ENCODE measurements at places on chromosomes 3 and 15. TPM values are rescaled to one million over a fixed set of nuclear protein-coding genes. Genes with fewer than 3 reads are reported as not detected.

- no peak for DNase-seq
These were observed 159.2 kb upstream of the LINGO1 start for GRCh38 chr15:77791941-77792340.

Gene HRG
- polyA plus RNA-seq: not detected

- no peak for DNase-seq
These were observed 33.0 kb upstream of the FAN1 start for GRCh38 chr15:30870681-30871080.

Gene OXTR
- 0.38 TPM for polyA plus RNA-seq

DNA sequence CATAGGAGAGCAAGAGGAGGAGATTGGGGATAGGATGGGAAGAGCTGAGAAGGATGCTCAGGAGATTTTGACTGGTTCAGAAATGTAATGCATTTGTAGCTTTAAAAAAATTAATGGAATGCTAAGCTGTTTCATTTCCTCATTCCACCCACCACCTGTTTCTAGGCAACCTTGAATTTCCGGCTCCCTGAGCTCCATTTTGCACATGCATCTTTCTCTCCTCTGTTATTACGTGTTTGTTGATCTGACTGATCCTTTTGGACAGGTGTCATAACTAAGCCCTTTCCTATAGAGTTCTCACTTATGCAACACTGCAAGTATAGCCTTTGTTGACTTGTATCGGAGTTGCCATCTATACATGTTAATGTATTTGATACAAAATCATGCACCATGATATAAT lies 4.3 kb downstream of the TMPRSS7 start:
- DNase-seq: no peak

- DNase-seq: no peak
These were observed 176.7 kb upstream of the GOLIM4 start for GRCh38 chr3:168272343-168272985.

Gene ZKSCAN7
- 0.95 TPM for polyA plus RNA-seq

Gene PRKCD
- polyA plus RNA-seq: 3.9 TPM

GRCh38 chr3:135803028-135803692 lies 162.4 kb upstream of the PPP2R3A start:
- no peak for DNase-seq

Gene RTP3
- 0.01 TPM for polyA plus RNA-seq

DNA sequence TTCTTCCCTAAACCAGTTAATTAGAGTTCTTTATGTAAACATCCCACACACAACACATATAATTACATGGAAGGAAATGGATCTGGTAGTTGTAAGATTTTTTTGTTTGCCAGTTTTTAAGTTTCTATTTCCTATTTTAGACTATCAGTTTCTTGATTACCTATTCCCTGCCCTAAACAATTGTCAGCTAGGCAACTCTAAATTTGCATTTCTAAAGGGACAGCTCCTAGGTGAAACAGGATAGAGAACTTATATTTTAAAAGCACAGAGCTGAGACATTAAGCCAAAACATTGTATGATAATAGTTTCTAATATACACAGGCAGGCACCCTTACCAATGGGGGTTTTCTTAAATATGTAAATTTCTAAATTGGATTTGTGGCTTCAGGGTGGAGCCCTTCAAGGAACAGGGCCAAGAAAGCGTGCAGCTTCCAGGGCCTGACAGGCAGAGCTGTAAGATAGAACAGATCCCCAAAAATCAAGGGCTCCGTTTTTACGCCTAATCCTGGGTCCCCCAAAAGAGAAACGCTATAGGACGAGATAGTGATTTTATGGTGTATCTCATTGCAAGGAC lies 8.9 kb downstream of the LEKR1 start:
- no peak for DNase-seq

- DNase-seq: peak; percentile 90
These were observed at the start of gene DMXL2 for GRCh38 chr15:51622604-51623370. Gene DMXL2, minus strand, starts transcription at chr15:51622771. Its CDS starts 226 bp downstream, at chr15:51622545.

DNA sequence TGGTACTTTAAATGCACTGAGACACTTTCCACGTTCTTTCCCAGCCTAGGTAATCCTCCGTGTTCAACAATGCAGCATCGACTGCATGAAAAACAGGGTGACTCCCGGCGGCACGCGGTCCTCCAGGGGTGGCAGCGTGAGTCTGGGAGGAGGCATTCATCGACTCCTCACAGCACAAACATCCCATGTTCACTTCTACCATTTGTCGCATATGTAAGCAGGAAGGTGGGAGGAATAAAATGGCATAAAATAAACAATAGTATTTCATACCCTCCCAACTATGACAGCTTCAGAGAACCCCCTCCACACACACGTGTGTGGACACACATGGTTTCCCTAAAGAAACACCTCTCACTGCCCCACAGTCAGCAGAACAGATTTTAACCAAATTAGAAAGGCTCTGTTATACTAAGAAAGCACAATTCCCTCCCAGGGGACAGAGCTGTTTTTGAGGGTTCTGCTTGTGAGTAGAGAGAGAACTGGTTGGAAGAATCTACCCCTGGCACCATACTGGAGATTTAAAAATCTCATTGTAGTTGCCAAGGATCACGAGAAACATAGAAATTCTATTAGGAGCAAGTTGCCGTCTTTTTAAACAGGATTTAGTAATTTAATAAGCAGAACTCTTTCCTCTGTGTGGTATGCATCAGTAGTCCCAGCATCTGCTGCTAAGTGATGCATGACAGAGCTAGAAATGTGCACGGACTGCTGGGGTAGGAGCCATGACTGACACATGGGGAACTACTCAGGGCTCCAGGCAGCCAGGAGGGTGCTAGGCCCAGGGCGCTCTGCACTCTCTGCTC lies 6.0 kb downstream of the FAM43A start:
- DNase-seq: no peak

GRCh38 chr3:56025326-56025725 lies 442.9 kb downstream of the ERC2 start:
- DNase-seq: no peak

DNA sequence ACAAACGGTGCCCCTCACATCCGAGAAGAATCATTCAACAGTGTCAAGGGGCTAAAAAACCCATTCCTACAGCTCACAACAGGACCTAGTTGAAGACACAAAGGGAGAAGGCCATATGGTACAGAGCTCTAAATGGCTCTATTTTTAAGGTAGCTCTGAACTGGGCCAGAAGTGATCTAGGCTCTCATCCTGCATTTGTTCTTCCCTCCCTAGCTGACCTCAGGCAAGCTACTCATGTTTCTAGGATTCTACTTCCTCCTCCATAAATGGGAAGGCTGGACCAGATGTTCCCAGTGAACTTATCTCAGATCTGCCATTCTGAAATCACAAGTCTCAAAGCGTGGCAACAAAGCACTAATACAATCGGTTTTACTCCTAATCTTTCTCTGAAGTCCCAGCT lies 62.3 kb downstream of the CPNE4 start:
- no peak for DNase-seq

Gene IL5RA
- 0.08 TPM for polyA plus RNA-seq

DNA sequence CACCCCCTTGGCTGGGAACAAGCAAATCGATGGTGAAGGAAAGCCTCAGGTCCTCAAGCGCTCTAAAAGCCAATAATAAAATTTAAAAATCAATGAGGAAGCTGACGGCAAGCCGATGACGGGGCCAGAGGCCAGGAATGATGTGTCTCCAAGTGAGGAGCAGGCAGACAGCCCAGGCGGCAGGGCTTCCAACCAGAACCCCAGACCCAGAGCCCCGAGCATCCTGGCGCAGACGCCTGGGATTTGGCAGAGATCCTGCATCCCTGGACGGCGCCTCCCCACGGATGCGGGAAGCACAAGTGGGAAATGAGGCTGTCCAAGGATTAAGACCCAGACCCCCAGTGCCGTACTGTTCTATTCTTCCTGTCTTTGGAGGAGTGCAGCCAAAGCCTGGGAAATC lies 123.0 kb upstream of the PROK2 start:
- DNase-seq: peak; percentile 20

DNA sequence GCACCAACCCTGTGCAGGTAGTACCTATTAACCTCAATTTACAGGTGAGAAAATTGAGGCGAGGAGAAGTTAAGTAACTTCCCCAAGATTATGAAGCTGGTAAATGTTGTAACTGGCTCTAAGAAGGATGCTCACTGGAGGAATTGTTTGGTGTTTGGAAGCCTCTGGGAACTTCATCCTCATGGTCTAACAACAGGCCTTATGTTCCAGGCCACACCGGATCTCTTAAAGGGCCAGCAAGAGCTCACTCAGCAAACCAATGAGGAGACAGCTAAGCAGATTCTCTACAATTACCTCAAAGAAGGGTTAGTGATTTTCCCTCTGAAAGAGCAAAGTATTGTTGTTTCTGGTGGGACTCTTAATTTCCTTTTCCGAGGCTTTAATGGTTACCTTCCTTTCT lies 63.9 kb downstream of the CGNL1 start:
- DNase-seq: no peak

DNA sequence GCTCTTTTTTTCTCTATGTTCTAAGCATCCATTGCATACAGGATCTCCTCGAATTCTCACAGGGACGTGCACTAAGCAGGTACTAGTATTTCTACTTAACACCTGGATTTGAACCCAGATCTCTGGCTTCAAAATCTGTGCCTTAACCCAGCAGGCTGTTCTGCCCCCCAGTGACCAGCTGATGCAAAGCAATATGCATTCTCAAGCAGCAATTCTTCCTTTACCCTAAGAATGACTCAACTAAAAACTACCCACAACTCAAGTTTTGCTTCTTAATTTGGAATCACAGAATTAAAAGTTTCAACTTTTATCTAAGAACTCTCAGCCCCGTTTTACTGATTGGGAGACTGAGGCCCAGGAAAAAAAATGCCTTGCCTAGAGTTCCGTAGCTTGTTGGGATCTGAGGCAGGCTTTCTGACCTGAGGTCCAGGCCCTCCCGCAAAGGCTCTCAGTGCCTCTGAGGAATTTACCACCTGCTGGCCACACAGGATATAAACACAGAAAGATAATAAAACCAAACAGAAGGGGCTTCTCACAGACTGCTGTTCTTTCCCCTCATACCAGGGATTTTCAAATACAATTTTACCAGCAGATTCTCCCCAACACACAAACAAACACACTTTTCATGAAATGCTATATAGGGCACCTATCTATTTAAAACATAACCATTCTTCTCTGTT lies 115.4 kb upstream of the RAD18 start:
- no peak for DNase-seq

DNA sequence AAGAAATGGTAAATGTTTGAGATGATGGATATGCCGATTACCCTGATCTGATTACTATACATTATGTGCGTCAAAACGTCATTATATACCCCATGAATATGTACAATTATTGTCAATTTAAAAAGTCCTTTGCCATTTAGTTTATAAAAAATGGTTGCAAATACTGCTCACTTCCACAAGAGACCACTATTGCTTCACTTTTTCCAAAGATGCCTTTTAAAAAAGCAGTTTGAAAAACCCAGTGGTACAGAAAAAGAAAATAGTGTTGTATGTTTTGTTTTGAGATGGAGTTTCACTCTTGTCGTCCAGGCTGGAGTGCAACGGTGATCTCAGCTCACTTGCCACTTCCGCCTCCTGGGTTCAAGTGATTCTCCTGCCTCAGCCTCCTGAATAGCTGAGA lies 39.3 kb downstream of the EDEM1 start:
- DNase-seq: no peak

GRCh38 chr3:184663756-184664155 lies 48.1 kb downstream of the MAGEF1 start:
- no peak for DNase-seq

Gene ITPR1
- 9.0 TPM for polyA plus RNA-seq

Gene GABRA5
- polyA plus RNA-seq: 0.01 TPM

DNA sequence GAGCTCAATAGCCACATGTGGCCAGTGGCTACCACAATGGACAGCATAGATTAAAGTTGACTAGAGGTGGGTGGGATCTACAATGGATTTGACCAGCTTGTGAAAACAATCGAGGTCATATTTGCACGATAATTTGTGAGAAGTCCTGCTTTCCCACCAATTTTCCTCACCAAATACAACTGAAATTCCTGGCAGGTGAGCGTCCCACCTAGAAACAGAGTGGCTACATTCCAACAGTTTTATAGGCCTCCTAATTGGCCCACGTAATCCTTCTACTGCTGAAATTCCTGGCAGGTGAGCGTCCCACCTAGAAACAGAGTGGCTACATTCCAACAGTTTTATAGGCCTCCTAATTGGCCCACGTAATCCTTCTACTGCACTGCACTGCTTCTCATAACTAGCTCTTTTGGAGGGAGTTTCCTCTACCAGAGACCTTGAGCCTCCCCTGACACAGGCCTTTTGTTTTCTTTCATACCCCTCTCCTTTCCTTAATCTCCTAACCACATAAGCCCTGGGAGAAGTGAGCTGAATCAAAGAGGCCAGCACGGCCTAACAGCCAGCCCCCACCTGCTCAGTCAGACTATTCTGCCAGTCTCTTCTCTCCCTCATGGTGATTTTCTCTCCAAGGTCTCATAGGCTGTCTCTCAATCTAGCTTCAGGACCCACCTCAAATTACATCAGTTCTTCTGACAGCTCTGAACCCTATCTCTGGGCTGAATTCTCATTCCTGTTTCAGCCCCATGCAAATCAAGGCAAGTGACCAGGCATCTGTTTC lies 80.2 kb downstream of the BFSP2 start:
- no peak for DNase-seq

- DNase-seq: peak; percentile 11
These were observed 11.6 kb downstream of the H1-8 start for GRCh38 chr3:129554356-129555152.

GRCh38 chr3:148992635-148993255 lies 1.4 kb downstream of the GYG1 start:
- DNase-seq: peak; percentile 22

GRCh38 chr3:73475175-73475574 lies 149.6 kb downstream of the PDZRN3 start:
- no peak for DNase-seq

- no peak for DNase-seq
These were observed 110.0 kb downstream of the OPA1 start for GRCh38 chr3:193702967-193703366.
